ENCODE measurements at places on chromosomes 3 and 15.
A peak's percentile ranks its signal among the peaks of the same experiment; 100 is the strongest.

GRCh38 chr15:35481992-35482391, 64.0 kb downstream of the DPH6 start:
- no peak for DNase-seq

DNA sequence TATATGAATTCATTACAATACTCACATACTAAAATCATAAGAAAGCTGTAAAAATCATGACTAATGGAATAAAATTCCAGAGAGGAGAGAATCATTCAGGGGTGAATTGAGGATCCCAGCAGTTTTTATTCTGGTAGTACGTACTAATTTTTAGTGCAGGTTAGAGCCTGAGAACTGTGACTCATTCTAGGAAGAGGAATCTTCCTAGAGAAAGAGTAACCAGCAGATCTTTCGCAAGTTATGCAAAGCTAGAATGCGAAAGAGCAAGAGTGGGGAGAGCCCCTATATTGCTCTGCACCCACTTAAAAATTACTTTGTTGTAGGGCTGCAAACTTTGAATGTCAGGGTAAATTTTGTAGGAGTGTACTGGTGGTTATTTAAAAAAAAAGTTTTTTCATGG, 303.6 kb upstream of the ARPP21 start:
- DNase-seq = no peak

- no peak for DNase-seq
Observed at GRCh38 chr3:22704571-22705354, 498.4 kb upstream of the UBE2E2 start.

DNA sequence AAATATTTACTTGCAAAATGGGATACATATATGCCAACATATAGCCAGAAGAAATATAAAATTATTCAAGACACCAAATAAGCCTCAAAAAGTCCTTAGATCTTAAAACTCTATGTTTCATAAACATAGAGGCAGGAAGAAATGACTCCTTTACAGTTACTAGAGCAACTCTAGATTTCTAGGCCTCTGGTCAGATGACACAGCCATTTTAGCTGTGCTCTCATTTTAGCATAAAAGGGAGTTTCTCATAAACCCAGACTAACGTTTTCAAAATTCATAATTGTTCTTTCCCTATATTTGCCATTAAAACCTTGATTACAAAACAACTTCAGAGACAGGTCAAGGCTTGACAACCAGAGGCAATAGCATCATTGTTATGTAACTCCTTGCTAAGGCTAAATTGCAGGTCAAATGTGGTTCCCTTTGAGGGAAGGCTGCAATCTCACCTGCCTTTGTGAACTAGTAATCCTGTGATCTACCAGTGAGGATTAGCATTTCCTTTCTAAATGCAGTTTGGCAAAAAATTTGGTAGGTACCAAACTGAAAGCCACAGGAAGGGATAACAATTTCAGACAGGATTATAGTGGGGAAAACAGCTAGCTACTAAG, 8.2 kb downstream of the THOC7 start:
- DNase-seq = no peak

- no peak for DNase-seq
Observed at GRCh38 chr15:81002009-81002330, 1.2 kb downstream of the TLNRD1 start.

- no peak for DNase-seq
Observed at GRCh38 chr3:62503516-62503915, 130.2 kb upstream of the FEZF2 start.

DNA sequence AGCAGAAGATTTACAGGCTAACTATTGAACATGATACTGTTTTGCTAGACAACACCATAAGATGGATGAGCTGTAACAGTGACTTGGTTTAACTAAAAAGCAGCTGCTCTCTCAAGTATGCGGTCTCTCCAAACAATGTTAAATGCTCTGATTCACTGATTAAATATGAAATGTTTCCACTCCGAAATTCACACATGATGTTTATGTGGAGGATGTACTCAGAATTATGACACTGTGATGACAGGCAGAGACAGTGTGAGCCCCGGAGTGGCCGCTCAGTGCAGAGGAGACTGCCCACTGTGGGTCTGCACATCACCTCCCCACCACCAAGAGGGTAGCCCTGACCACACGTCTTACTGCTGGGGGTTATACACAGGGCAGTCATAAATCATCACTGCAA, 83.9 kb upstream of the MEX3B start:
- no peak for DNase-seq

GRCh38 chr3:52399593-52399992, 45.3 kb downstream of the SEMA3G start:
- DNase-seq = no peak

DNA sequence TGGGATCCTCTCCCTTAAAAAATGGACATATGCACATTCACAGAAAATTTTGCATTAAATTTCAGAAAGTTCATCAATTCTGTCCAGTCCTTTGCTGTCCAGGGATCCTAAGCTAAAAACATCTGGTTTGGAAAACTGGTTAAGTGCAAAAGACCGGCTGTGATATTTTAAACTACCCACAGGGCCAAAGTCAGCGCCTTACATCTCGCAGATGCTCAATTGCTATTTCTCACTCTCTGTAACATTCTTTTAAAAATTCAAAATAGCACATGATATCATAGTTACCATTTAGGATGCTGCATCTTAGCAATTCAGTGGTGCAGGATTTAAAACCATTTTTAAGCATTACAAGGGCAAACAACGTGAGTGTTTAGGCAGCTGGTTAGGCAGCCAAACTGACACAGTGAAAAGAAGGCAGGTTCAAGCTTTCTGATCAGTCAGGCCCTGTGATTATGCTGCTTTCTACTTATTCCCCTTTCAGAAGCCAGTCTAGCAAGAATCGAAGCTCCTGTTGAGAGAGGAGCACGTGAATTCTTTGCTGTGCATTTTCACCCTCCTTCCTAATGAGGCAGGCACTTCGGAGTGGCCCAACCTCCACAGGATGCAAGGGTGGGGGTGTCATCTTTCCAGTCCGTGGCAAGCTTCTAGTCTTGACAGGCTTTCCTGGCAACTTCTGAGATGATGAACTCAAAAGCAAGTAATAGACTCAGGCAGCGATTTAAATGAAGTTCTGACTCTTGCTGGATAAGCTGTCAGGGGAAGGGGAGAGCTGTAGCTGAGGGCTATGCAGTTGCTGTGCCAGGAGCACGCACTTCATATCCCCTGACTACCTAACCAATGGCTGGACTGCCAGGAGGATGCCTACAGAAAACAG, 8.8 kb downstream of the PRICKLE2 start:
- DNase-seq = no peak

- DNase-seq = no peak
Observed at GRCh38 chr3:77042343-77042742, 2.4 kb downstream of the ROBO2 start.

- no peak for DNase-seq
Observed at GRCh38 chr15:72307026-72307425, 12.9 kb downstream of the CELF6 start.

DNA sequence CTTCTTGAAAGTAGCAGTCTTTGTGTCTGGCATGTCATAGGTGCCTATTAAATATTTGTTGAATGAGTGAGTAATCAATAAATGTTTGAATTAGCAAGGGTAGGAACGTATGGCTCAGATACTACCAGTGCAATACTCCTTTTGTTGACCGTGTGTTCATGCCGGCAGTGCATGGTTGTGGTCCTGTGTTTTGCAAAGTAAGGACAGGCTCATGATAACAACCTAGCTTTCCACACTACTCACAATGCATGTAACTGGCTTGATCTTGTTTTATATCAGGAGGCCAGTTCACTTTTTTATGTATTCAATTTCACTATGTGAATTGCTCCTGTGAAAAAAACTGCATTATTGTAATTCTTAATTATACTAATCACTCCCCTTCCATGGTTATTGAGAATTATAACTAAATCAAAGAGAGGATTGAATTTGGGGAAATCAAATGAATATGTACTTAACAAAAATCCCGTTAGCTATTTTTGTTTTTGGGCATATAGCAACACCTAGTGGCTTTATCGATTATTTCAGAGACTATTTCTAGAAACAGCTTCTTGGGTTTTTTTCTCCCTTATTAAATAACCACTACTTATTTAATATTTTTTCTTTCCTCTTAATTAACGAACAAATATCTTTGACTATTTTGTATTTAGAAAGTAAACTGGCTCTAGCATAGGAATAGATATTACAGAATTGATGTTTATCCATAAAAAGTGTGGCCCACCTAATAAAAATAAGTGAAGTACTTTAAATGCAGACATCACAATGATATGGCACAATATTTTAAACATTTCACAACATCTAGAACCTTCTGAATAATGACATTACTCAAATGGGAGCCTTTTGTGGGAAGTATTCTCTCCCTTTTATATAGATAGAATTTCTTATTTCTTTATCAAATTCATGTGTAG, 218.5 kb downstream of the BBX start:
- DNase-seq = no peak

- no peak for DNase-seq
Observed at GRCh38 chr3:98008855-98009254, 26.3 kb downstream of the GABRR3 start.

DNA sequence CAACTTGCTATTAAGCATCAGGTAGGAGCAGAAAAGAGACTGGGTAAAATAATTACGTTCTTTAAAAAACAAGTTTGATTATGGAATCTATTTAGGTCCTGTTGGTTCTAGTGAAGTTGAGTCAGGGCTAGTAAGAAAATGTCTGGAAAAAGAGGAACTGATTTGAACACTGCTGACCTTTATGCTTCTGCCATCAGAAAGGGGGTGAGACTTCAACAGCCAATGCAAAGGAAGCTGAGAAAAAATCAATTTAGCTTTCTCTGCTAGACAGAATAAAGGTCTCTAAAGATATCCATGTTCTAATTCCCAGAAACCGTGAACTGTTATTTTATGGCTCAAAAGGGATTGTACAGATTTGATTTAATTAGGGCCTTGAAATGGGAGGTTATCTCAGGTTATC, 157.5 kb downstream of the ROBO2 start:
- no peak for DNase-seq

GRCh38 chr15:50248994-50249582, 16.4 kb downstream of the HDC start:
- no peak for DNase-seq

- DNase-seq = no peak
Observed at GRCh38 chr15:94286583-94286982, 55.2 kb downstream of the MCTP2 start.

GRCh38 chr3:184582646-184583577, 21.3 kb downstream of the EPHB3 start:
- peak; percentile 63 for DNase-seq

DNA sequence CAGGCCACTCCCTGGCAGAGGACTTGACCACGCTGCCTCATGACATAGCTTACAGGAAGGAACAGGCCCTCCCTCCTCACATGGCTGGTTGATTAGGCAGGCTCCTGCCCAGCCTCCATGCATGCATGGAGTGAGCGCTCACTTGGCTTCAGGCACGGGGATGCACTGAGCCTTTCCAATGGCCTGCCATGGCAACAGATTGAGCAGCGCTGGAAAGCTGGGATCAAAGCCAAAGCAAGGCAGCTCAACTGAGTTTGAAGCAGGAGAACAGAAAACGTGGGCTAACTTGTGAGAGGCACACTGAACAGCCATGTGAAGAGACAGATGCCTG, 5.9 kb upstream of the GRAMD2A start:
- peak; percentile 55 for DNase-seq

GRCh38 chr15:55823191-55823670, 80.3 kb upstream of the PRTG start:
- no peak for DNase-seq

- DNase-seq = no peak
Observed at GRCh38 chr3:80079886-80080285, 312.1 kb upstream of the ROBO1 start.

DNA sequence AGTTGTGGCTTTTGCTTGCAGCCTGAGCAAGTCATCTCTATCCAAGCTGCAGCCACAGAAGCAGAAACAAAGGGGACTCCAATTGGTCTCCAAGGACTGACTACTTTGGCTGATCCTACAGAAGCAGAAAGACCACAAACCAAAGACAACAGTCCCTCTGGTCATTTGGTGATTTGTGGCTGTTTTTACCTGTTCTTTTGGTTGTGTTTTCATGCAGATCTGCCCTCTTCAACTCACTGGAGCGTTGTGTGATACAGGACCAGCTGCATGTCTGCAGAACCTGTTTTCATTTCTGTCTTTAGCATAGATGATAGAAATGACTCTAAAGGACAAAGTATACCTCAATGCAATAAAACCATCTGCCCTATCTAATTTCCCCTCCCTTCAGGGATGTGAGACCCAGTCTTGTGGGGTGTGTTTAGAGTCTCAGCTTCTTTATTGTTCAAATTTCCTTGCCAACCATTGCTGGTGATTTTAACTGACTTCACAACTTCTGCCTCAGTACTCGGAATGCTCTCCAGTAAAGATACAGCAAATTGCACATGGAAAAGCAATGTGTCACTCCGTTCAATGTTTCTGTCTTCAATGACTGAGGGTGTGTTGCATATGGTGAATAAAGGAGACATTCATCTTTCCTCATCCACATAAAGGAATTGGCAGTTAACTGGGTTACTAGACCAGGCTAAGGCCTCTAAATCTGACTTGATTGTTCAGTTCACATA, 48.9 kb upstream of the SLC7A14 start:
- no peak for DNase-seq

Data from dorsolateral prefrontal cortex (tissue), 122 donors.